ENCODE measurements at places on chromosomes 3 and 15.
A peak's percentile ranks its signal among the peaks of the same experiment; 100 is the strongest.

DNA sequence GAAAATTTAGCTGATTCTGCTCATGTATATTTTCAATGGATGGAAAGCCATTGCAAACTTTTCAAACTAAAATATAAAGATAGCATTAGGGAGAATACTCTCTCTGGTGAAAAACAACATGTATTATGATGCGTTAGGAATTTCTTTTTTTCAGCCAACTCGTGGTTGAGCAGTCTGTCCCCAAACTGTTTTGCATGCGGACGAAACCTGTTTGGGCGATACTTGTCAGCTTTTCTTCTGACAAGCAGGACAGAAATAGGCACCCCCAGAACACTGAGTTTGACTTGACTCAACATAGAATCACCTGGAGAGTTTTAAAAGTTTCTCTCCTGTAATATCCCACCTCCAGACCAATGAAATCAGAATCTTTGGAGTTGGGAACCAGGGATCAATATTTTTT, 417.5 kb upstream of the TPRG1 start:
- no peak for DNase-seq

- DNase-seq = peak; percentile 74
Observed at GRCh38 chr3:131033480-131034080, 6.9 kb downstream of the NEK11 start.

DNA sequence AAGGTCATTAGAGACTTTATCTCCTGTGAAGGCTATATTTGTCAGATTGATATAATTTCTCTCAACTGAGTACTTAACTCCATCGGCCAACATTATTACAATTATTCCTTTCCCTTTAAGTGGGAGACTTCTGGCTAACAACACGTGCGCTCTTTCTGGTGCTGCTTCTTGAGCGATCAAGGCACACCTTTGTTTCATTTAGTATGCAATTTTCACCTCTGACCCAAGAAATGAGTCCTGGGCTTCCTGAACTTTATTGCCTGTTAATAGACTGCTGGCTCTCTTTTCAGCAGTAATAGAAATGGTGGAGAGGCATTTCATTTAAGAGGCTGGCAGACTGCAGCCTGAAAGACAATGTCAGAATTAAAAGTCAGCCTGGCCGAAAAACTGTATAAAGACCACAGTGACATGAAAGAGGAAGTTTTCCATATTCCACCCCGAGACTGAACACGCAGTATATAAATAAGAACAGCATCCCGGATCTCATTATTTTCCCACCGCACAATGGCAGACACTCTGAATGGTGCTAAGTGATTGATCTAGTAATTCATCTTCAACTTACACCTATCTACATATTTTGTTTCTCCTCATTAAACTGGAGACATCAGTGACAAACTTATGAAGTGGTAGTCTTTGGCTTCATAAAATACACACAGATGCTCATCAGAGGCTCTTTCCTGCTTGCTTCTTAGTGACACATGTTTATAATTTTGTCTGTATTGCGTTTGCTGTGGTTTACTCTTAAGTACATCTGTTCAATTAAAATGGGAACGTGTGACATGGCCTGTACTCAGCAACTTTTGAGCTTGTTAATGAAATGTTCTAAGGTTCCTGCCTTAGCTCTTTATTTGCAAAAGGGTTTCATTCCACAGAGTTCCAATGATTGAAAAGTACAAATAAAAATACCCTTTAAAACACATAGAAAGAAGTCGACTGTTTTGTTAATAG, 299.9 kb downstream of the MECOM start:
- no peak for DNase-seq

DNA sequence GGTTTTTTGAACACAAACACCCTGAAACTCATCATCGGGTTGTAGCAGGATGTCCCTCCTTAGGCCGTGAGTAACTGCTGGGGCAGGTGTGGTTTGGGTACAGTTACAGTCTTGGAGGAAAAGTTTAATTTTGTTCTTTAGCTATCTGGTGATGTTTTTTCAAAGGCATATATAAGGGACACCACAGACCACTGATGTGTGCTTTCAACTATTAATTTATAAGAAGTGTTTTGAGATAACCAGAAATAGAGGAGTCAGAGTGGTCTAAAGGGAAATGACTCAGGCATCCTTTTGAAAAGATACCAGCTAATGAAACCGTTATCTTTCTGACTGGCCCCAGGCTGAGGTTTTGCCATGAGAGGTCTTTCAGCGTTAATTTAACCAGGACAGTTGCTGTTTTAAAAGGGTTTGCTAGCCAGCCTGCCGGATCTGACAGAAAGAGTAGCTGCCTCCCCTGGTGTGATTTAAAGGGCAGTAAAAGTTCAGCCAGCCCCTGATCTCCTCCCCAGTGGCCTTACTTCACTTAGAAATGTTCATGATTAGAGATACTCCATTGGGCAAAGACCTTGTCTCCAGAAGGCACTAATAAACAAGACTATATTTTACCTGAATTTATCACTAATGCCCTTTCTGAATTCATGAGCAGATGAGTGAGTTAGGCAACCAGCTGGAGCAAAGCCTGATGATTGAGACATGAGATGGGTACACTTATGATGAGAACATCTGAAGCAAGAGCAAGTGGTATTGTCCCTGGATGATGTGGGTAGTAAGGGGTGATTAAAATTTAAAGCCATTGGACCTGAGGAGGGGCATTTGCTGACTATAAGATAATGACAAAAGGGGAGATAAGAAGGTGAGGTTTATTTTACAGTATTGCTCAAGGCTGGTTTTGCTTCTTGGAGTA, 482.5 kb upstream of the TBL1XR1 start:
- DNase-seq = peak; percentile 22

- peak; percentile 98 for DNase-seq
Observed at GRCh38 chr3:179347345-179348194, at the start of gene MFN1. Gene MFN1, plus strand, starts transcription at chr3:179347709. Its CDS starts 1,143 bp downstream, at chr3:179348852.

DNA sequence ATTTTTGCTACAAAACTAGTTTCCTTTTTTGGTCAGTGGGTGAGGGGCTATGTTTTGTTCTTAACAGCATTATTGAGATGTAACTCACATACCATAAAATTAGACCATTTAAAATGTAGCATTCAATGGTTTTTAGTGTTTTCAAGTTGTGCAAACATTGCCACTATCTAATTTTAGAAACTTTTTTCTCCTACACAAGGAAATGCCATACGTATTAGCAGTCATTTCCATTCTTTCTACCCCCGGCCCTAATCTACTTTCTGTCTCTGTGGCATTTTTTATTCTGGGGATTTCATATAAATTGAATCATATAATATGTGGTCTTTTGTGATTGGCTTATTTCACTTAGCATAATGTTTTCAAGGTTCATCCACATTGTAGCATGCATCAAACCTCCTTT, 55.0 kb upstream of the TIPARP start:
- DNase-seq = no peak

GRCh38 chr3:175015056-175015635, 156.0 kb downstream of the NAALADL2 start:
- no peak for DNase-seq
